Activated T-cell treated with anti-CD3 and anti-CD28 coated beads, Interleukin-2, amount 50 U/mL, for 48 hours (primary cell): ENCODE measurements at places on chromosomes 2 and 18.

GRCh38 chr2:241051578-241052487 is 50.3 kb downstream of the MTERF4 start:
- no peak for DNase-seq

- DNase-seq, result no peak
Measured at GRCh38 chr18:6681331-6681875, 48.1 kb upstream of the ARHGAP28 start.

- DNase-seq, result no peak
Measured at GRCh38 chr2:127932199-127932876, 46.6 kb upstream of the AMMECR1L start.

DNA sequence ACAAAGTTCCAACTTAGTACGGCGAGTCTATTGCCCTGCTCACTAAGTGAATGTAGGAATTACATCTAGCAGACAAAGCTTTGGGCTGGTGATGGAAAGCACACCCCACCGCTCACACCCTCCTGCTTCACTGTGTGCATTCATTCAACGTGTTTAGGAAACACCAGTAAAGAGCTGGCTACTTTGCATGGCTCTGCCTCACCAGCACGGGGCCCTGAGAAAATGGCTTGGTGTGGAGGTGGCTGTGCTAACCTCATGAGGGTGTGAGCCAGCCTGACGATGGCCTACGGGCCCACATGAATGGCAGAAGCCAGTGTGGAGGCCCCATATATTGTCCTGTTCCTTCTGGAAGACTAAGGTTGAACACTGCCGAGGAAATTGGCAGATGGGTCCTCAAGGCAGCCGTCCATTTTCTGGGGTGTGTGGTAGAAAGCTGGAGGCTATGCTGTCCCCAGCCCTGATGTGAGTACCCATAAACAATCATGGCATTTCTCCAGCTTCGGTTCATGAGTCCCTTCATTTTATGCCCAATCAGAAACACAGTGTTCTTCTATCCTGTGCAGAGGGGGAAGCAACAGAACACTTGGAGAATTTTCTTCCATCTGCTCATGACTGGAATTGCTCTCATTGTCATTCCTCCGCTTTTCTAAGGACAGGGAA is 269.4 kb downstream of the PHLPP1 start:
- DNase-seq, result no peak

DNA sequence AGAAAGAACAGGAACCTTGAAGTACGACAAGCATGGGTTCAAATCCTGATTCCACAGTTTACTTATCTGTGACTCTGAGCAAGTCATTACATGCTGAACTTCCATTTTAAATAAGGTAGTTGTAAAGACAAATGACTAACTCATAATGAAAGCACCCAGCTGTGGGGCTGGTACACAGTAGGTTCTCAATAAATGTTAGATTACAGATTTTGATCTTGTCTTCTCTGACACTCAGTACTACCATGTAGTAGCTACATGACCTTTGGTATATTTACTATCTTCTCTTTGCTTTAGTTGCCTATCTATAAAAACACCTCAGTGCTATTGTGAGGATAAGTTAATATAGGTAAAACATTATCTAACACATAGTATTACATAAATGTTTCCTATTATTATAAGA is 3.2 kb downstream of the TRAK2 start:
- no peak for DNase-seq

- DNase-seq, result no peak
Measured at GRCh38 chr2:212832211-212833195, 293.9 kb upstream of the ERBB4 start.
